ENCODE measurements at places on chromosomes 2 and 18.

- DNase-seq, result no peak
These were observed 99.9 kb upstream of the NRP2 start for GRCh38 chr2:205582366-205582765.

DNA sequence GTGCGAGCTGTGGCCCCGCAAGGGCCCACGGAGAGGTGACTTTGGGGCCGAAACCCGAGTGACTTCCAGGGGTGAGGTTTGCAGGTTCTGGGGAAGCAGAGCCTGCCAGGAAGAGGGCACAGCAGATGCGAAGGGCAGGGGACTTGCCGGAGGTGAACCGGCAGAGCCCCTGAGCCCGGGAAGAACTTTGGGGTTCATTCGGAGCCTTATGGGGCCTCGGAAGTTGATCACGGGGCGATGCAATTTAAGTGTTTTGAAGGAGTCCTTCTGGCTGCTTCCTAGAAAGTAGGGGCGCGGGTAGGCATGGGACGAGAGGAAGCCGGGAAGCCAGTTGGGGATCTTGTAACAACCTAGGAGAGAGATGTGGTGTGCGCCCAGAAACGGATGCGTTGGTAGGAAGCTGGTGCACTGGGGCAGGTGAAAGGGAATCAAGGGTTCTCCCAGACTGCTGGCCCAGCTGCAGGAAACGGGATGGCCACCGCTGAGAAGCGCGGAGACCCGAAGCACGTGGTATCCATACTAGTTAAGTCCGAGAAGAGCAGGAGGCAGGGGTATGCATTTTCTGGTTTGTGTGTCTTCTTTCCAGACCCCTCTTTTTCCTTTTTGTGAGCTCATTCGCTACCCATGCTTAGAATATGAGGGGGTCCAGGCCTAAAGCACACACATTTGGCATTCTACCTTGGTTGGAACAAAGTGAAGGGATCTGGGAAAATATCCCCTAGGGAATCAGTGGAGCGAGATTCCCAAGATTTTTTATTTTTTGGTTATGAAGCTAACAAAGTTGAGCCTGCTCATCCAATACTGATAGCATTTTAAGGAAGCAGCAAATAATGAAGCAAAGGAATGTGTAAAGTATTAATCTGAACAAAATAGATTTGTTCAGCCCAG is 758 bp downstream of the SCLY start:
- DNase-seq, result peak; percentile 28

DNA sequence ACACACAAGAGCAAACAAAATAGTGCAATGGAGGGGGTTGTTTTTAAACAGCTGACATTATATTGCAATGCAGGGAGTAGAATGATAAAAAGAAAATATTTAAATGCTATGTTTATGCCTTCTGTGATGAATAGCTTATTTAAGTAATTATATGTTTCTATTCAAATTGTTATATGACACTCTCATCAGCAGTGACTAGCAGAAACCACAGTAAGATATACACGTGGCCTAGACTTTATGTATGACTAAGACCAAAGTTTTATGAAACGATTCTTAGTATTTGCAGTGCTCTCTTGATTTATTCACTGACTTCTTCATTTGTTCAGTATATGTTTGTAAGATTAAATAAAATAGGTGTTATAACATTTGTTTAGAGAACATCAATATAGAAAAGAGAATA is 26.1 kb upstream of the C1D start:
- DNase-seq, result no peak

DNA sequence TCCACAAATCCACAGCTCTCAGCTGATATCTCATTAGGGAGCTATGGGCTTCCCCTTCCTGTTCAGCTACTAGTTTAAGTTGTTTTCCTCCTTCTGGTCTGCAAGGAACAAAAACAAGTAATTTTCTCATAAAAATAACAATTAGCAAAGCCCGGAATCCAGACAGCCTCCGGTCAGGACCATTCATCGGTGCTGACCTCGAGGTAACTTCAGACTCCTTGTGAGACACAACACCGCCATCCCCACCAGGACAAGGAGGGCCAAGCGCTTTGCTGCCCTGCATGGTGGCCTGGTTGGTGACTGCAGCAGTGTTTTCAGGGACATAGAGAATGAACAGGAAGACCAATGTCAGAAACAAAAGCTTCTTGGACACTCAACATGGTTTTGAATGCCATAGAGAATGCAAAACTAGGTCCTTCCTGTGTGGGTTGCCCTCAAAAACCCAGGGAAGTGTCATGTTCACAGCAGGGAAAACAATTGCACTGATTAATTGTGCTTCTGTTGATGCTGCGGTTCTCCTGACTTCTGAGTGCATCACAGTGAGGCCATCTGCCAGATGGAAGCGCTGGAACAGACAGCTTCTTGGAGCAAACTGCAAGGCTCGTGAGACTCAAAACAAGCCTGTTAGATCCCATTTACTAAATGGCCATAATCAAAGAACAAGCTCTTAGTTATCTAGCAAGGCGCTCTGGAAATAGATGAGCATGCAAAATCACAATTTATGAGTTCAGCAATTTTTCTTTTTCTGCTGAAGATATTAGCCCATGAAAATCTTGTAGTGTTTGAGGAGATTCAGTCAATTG is 77.1 kb downstream of the HS1BP3 start:
- DNase-seq, result no peak

- DNase-seq, result no peak
These were observed 25.3 kb downstream of the PIEZO2 start for GRCh38 chr18:11124054-11124453.

DNA sequence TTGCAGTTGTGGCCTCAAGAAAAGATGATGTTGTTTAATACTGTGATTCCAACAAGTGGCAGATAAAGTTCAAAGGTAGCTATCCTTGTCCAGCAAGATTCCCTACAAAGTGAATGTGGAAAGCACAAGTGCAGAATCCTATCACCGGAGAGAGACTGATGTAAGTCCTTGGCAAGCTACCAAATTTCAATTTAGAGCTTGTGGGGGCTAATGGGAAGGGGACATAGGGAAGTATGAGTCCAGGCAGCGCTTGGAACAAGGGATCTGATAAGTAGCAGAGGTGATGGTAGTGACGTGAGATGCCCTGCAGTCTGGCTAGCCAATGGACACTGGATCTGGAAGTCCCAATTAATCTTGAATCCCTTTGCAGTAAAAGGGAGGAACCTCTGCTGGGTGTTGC is 165.2 kb upstream of the DTNA start:
- no peak for DNase-seq

DNA sequence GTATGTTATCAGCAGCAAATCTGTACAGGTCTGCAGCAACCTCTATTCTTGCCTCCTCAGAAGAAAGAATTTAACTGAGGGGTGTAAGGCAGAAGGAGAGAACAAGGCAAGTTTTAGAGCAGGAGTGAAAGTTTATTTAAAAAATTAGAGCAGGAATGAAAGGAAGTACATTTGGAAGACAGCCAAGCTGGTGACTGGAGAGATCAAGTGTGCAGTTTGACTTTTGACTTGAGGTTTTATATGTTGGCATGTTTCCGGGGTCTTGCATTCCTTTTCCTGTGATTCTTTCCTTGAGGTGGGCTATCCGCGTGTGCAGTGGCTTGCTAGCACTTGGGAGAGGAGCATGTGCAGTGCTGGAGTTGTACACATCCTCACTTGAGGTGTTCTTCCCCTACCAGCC is 16.5 kb upstream of the CERS6 start:
- no peak for DNase-seq

All from T47D (cell line).